Activated CD4-positive, alpha-beta T cell treated with anti-CD3 and anti-CD28 coated beads, Interleukin-2, Interleukin-4, amounts not matched to agents 100 ng/mL and 50 ng/mL, durations not matched to agents 16 hours and 8 hours (primary cell): ENCODE measurements at places on chromosomes 12 and 14.

GRCh38 chr12:30385706-30386105 is 310.0 kb downstream of the IPO8 start:
- DNase-seq = no peak

GRCh38 chr12:26748741-26749431 is 84.1 kb downstream of the ITPR2 start:
- DNase-seq = peak; percentile 29

DNA sequence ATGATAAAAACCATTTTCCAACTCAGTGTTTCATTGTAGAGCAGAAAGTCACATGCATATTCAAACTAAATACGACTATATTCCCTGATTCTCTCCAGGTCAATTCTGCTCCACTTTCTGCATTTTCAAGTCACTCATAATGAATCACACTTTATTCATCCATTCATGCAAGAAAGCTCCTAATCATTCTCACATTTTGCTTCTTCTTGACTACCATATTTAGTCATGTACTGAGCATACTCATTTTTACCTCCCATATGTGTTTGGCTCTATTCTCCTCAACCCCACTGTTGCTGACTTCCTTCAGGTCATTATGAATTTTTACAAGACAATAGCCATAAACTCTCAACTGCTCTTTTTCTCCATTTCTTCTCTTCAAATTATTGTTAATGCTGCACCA is 43.4 kb upstream of the PIK3C2G start:
- DNase-seq = no peak

DNA sequence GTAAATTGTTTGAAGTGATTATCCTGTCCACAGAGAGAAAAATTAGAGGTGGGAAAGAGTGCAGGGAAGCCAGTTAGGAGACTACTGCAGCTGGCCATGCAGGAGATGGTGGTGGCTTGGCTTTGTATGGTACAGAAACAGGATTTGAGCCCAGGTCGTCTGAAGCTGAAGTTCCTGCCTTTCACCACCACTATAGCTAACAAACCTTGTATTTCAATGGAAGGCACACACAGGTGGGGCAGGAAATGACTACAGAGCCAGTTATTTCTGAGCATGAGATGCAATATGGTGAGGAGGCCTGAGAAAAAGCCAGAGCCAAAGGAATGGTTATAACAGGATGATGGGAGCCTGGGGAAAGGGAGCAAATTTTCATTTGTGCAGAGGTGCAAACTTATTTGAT is 103.9 kb downstream of the BTG1 start:
- no peak for DNase-seq

GRCh38 chr14:50800032-50800431 is 30.9 kb downstream of the NIN start:
- no peak for DNase-seq

DNA sequence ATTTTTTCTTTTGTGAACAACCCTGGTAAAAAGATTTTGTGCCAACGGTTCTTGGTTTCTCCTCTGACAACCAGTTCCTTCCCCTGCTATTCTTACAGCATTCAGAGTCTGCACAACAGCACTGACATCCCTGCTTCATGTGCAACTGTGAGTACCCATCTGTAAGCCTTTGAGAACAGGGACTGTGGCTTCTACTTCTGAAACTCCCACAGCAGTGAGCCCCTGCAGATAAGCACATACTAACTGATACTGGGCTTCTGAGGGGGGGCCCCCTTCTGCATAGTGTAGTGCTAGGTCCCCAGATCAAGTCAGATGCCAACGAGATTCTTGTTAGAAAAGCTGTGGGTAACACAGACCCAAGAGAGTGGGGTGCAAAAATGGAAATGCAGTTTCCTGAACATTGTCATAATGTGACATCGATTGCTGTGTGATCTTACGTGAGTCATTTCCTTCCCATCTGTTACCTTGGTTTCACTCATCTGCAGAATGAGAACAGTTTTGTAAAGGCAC is 11.1 kb upstream of the NINJ2 start:
- DNase-seq = peak; percentile 97

DNA sequence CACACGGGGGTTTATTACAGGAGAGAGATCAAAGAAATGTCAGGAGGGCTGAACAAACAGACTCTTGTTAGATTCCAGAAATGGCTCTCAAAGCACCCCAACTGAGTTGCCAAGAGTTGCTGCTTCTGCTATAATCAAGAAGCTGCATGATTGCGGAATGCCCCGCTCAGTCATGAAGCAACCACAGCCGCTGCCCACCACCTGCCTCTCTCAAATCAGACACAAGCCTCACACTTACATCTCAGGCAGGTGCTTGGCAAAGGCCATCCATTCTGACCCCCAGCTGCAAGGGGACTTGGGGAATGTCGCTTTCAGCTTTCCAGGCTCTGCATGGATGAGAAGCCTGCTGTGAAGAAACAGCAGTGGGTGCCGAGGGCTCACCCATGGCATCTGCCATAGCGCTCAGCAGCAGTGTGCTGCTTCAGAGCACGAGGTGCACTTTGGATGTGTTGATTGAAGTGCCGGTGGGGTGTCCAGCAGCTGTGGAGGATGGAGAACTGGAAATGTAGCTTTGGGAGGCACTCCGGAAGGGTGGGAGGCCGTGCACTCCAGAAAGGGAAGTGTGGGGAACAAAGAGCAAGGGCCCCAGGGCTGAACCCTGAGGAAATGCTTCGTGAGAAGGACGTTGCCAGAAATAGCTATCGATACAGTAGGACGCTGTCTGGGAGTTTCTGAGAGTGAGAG is 37.7 kb downstream of the LRRC74A start:
- DNase-seq = no peak

DNA sequence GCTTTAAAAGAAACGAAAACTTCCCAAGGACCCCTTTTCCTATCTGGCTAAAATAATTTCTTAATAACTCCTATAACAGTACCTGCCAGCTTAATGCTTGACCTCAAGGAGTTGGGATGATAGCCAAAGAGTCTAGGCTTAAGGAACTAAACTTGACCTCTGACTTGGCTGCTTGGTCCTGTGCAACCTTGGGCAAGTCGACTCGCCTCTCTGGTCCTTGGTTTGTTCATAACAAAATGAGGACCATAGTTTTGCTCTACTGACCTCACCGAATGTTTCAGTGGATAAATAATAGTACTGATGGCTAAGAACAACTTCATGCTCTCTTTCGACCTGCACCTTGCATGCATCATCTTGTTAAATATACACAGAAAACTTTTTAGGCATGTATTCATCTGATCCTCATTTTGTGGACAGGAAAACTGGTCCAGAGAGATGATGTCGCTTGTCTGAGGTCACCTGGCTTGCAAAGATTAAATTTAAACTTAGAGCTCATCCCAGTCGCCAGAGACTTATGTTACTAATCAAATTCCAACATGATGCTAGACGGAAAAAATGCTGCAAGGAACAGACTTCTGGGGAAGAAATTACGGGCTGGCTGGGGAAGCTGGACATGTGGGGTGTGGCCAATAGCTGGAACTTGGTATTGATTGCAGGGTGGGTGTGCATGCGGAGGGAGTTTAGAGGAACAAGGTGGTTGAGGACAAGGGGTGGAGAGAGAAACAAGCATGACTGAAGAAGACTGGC is 38.0 kb upstream of the WSCD2 start:
- no peak for DNase-seq

DNA sequence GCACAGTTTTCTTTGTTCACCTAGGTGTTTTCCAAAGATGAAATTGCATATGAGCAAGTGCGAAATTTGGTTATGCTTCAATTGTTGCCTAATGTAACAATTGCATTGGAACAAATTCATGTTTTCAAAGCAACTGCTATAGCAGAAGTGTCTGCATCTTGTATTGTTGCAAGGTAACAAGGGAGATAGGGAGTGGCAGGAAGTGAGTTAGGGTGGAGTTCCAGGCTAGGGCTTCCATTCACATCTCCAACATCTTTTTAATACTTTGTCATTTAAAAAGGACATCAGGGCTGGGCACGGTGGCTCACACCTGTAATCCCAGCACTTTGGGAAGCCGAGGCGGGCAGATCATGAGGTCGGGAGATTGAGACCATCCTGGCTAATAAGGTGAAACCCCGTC is 312.3 kb upstream of the E2F7 start:
- DNase-seq = no peak

GRCh38 chr14:88064841-88065240 is 59.9 kb downstream of the GPR65 start:
- no peak for DNase-seq

- no peak for DNase-seq
Observed at GRCh38 chr14:102187044-102187443, 47.3 kb downstream of the WDR20 start.

GRCh38 chr14:61587081-61587713 is 108.1 kb upstream of the HIF1A start:
- DNase-seq = no peak
